Astrocyte of the spinal cord (primary cell): ENCODE measurements at places on chromosomes 4 and X.

DNA sequence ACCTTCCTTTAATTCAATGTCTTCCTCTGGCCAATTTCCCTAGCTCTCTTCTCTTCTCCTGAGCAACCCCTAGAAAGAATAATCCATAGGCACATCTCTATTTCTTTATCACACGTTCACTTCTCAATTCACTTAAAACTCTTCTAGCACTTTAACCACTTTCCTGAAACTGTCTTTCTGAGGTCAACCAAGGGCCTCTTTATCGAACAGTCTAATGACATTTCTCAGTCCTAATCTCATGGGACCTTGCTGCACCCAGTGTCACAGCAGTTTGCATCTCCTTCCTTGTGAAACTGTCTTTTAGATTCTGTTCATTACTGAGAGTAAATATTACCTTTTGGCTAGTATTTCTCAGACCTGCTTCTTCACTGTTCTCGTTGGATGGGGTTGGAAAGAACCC is 285.3 kb upstream of the RASGEF1B start:
- DNase-seq, result no peak

GRCh38 chrX:153732401-153732800 is 7.7 kb downstream of the ABCD1 start:
- no peak for DNase-seq

- no peak for DNase-seq
Observed at GRCh38 chr4:71268166-71268565, 70.7 kb upstream of the SLC4A4 start.

DNA sequence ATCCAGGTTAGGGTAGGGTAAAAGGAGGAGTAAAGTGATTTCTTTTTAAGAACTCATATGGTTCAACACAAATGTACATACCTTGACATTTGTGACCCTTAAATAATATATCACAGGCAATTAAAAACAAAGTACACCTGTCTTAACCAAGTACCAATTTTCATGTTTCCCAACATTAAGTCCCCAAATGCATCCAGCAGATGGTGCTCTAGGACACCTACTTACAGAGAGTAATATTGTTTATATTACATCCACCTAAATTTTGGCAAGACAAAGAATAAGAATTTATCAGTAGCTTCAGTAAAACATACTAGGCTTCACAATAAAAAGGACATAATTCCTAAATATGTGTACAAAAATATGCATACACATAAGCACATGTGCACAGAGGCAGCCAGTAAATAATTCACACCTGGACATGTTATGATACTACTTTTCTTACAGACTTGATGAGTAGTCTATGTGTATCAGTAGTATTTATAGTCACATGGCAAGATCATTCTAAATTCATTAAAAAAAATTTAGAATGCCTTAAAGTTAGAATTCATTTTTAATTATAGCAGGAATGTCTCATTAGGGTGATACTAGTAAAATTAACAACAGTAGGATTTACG is 219.7 kb downstream of the DCLK2 start:
- peak; percentile 79 for DNase-seq

DNA sequence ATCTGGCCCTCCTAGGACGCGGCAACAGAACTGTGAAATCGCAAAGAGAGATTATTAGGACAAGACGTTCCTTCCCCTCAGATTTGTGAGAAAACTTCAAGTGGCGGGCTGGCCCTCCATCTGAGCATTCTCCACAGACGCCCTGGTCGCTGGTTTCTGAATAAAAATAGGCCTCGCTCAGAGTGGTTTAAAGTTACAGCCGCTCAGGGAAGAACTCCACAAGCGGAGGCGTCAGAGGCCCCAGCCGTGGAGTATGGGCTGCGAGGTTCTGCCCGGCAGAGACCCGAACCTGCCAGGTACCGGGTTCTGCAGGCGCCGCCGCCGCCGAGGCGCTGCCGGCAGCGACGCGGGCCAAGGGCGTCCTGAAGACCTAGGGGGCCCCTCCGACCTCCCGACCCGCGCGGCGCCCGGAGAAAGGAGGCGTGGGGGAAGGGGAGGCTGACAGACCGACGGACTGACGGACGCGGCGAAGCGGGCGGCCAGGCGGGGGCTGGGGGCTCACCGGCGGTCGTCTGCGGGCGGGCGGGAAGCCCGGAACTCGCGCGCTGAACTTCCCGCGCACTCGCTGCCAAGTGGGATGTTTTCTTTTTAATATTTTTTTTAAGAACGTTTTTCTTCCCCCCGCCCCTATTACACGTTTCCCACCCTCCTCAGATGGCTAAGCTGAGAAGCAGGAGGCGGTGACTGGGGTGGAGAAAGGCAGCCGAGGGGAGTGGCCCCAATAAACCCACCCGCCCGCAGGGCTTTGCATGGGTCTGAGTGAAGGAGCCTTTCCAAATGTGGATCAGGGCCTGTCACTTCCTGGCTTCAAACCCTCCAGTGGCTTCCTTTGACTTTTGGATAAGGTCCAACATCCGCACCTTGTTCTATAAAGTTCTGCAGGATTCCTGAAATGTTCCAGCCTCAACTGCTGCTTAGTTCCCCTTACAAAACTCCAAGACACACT is at the start of gene PABPC4L:
Gene PABPC4L (minus strand): TSS at position 574 of the 946 bp plus-strand sequence. CDS start 770 bp downstream, outside the sequence.
- DNase-seq, result peak; percentile 77

- DNase-seq, result no peak
Observed at GRCh38 chr4:183801457-183802165, 103.5 kb upstream of the STOX2 start.

DNA sequence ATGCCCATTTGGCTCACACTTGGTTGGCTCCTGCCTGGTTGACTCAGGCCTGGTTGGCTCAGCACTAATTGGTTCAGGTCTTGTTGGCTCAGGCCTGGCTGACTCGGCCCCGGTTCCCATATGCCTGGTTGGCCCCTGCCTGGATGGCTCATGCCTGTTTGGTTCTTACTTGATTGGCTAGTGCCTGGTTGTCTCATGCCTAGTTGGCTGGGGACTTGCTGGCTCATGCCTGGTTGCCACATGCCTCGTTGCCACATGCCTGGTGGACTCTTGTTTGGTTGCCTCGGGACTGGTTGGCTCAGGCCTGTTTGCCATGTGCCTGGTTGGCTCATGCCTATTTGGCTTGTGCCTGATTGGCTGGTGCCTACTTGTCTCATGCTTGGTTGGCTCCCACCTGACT is 103.7 kb downstream of the APOOL start:
- DNase-seq, result no peak

GRCh38 chr4:37043342-37043741 is 201.2 kb upstream of the NWD2 start:
- DNase-seq, result no peak

DNA sequence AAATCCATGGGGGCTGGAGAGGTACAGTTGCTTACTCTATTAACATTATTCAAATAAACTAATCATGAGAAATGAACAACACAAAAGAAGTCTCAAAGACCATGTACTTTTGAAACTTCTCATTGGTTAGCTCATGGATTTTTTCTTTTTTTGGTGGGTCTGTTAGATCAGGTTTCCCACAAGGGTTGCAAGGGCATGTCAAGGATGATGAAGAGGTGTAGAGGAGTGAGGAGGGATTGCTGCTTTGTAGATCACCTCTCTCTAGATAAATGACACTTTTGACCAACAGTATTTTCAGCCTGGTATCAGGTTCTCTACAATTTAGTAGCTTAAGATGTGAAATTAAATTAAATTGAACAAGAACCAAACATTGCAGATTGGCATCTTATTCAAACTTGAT is 417.9 kb upstream of the AGA start:
- no peak for DNase-seq

DNA sequence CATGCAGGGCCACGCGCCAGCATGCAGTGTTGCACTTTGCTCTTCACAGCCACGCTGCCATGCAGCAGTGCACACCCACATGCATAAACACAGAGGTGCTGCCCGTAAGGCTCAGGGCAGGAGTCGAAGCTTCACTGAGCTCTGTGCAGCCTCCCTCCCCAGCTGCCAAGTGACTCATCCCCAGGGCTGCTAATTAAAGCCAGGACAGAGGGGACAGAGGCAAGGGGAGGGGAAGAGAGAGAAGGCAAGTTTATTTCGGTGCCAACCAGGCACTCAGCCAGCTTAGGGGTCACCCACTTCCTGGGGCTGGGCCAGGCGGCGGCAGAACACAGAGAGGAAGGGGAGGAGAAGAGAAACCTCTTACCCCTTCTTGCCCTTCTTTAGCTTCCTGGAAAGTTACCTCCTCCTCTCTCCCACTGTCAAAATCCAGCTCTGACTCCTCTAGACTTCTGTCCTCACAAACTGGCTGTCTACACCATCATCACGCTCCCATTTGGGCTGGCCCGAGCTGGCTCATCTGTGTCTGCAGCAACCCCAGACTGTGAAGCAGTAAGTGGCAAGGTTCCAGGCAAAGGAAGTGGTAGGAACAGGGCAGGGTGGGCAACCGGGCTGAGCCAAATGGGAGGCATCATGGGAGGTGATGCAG is 6.2 kb upstream of the IQSEC2 start:
- peak; percentile 70 for DNase-seq

DNA sequence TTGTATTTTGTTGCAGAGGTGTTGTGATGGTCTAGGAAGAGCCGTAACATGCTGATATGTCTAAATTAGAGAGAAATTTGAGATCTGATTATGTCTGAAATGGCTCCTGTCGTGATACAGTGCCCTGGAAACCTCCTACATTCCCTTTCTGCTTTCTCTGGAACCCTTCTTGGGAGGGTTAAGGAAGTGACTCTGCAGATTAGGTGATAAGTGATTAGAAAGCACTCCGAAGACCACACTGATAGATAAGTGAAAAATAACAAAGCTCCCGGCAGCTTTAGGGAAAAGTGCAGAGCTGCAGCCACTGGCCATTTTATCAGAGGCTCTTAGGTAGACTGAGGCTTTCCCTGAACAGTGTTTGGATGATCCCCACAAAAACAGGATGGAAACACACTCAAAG is 110.6 kb downstream of the MGST2 start:
- DNase-seq, result no peak

DNA sequence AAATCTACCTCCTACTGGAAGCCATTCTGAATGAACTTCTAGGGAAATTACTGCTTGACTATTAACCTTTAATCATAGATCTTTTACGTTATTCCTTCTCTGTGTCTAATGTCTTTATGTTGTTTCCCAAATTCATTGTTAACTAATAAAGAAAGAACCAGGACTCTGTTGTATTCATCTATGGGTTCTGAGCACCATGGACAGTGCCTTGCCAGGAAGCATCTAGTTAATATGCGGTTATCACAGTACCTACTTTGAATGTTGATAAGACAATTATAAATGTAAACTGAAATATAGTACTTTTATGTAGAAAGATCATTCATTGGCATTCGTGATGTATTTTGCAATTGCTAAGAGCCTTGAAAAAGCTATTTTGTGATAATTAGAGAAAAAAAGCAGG is 23.8 kb downstream of the NWD2 start:
- no peak for DNase-seq

DNA sequence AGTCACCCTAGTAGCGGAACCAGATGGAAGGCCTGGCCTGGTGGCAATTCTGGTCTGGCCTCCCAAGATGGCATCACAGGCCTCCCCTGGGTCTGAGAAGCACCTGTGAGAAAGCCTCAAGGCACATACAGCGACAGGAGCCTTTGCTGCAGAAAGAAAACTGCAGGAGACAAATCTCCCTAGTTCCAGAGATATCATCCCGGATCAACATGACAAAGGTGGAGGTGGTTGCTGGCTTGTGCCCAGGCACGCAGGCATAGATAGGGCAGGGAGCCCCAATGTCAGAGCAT is 93.6 kb downstream of the BCOR start:
- no peak for DNase-seq

DNA sequence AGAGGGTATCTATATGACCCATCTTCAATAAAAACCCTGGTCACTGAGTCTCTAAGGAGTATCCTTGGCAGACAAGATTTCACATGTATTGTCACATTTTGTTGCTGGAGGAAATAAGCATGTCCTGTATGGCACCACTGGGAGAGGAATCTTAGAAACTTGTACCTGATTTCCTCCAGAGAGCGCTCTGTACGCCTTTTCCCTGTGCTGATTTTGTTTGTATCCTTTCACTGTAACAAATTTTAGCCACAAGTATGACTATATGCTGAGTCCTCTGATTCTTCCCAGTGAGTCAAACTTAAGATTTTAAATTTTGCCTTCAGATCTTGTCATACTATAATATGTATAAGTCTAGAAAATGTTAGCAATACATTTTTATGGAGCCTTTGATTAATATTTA is 102.8 kb downstream of the ITIH6 start:
- DNase-seq, result no peak

DNA sequence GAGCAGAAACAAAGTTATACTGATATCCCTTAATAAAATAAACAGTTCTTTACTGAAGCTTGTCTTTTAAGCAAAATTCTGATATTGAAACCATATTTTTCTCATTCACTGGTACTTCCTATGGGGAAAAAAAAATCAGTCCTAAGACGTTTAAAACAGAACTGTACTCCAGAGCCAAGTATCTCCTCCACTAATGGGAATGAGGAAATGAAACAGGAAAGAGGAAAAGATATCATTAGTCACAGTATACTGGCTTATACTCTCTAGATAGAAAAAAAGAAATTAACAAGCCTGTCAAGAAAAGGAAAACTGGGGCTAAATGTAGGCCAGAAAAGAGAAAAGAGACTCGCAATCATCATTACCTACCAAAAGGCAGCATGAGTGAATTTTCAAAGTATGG is 252.7 kb downstream of the CENPC start:
- no peak for DNase-seq
